Esophagus mucosa (tissue), 1 donor: ENCODE measurements at places on chromosomes 11 and 22. TPM values are rescaled to one million over a fixed set of nuclear protein-coding genes. Genes with fewer than 3 reads are reported as not detected.

DNA sequence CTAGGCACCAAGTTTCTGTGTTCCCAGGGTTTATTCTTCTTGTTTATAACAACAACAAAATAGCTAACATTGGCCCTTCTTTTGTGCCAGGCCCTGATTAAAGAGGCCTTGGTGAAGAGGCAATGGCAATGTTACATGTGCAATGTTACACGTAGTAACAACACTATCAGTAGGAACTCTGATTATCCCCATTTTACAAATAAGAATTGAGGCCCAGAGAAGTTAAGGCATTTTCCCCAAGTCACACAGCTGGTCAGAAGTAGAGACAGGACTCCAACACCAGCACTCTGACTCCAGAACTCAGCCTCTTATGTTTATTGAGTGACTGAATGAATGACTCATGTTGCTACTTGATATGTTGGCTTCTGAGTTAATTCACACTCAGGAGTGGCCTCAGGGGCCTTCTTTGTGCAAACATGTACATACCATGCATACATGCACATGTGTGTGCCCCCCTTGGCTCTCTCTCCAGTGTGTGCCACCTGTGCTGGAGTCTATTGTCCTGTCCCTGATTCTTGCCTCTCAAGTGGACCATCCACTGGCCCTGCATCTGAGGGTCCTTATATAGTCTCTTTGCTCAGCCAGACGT, 98.4 kb downstream of the TP53I11 start:
- no peak for ATAC-seq

DNA sequence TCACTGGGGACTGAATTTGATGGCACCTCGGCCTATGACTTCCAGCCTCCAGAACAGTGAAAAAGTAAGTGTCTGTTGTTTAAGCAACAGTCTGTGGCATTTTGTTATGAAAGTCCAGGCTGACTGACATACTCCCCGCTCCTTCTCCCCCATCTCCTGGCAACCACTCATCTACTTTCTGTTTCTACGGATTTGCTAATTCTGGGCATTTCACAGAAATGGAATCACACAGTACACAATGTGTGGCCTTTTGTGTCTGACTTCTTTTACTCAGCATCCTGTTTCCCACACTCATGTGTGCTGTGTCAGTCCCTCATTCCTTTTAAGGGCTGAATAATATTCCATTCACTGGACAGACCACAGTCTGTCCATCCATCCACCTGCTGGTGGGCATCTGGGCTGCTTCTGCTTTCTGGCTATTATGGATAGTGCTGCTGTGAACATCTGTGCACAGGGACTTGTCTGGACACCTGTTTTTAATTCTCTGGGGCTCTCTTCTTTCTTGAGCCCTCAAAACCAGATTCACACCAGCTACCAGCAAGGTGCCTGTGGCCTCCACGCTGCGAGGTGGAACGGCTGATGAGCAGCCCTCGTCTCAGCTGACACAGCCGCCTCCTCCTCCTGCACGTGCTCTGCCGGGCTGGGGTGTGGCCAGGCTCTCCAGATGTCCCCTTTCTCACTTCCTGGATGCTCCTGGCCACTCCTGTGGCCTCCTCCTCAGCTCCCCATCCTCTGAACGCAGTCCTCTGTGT, 333.1 kb downstream of the CTTN start:
- no peak for ATAC-seq

- ATAC-seq: no peak
Measured at GRCh38 chr11:22742157-22742613, 75.8 kb downstream of the GAS2 start.

DNA sequence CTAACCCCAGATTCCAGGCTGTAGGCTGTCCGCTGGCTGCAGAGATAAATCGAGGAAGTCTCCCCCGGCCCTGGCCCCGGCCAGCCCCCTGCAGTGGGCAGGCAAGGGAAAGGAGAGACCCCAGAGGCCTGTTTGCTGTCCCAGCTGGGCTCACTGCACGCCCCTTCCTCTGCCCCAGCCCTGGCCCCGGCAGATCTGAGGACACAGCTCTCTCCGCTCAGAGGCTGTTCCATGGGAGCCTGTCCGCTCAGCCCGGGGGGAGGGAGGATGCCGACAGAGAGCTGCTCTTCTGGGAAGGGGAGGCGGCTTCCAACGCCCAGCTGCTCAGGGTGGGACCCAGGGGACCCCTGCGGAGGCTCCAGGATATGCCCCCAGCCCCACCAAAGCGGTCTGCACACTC, 37.7 kb upstream of the H19 start:
- no peak for ATAC-seq

DNA sequence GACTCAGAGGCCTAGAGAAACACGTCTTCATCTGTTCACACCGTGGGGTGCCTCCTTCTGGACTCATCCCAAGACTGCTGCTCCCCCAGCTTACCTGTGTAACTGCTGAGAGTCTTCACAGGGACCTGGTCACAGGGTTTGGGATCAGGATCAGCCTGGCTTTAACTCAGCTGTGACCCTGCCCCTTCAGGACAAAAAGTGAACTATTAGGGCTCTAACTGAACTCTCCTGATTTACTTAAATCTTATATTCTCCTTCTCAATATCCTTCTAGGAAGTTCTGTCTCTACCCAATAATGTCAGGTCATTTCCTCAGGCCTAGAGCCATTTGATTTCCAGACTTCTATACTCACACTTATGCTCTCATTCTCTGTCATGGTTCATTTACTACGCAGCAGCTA, 108.4 kb downstream of the ZNF280B start:
- ATAC-seq: no peak

GRCh38 chr22:36344106-36344827, 43.5 kb downstream of the MYH9 start:
- ATAC-seq: peak; percentile 83

- ATAC-seq: no peak
Measured at GRCh38 chr11:134901955-134902918, 490.2 kb upstream of the B3GAT1 start.

- peak; percentile 67 for ATAC-seq
Measured at GRCh38 chr22:39388261-39389011, 11.1 kb upstream of the TAB1 start.

GRCh38 chr11:102307727-102308038, 9.6 kb upstream of the BIRC3 start:
- no peak for ATAC-seq

GRCh38 chr11:843086-843734, 558 bp downstream of the TSPAN4 start:
- ATAC-seq: no peak

DNA sequence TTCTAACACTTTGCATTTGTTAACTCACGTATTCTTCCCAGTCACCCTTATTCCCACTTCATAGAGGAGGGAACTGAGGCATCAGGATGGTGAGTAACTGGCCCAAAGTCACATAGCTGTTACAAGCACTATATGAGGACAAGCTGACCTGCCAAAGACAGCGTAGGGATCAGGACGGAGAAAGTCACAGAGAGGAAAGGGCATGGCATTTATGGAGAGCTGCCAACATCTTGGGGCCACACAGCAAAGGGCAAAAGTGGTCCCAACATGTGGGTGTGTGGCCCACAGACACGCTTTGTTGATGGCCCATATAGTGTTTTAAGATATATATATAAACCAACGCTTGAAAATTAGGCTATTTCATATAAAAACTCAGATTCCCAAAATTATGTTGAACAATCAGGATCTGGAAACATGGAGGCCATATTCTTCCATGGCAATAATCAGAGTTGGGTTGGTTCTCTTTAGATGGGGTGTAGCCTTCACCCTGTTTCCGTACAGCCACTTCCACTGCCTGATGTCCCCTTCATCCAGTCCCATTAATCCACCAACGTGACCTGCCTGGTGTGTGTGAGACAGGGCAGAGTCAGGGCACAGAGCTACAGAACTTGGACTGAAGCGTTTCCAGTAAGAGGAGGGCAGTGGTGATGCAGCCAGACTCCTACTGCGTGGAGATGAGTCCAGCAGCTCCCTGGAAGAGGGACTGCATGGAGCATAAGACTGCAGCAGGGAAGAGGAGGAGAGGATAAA, 39.9 kb upstream of the CD5 start:
- ATAC-seq: peak; percentile 3

GRCh38 chr22:19478045-19478900, 720 bp downstream of the UFD1 start:
- ATAC-seq: peak; percentile 4

DNA sequence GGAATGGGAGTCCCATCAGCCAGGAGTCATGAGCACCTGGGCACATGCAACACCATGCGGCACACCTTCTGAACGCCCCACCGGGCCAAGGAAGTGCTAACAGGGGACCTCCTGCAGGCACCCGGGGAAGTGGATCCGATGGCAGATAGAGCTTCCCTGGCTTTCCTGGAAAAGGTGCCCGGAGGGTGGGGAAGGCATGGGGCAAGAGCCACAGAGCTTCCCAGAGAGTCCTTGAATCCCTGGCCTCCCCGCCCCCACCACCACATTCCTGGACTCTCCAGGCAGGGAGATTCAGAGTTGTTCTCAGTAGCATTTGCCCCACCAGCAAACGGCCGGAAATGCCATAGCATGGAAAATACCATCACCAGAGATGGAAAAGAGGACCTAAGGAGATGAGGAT, 8.3 kb downstream of the TRIM29 start:
- ATAC-seq: no peak

The MRGPRX3 gene
- total RNA-seq: 1.9 TPM

The PIH1D2 gene
- 1.6 TPM for total RNA-seq

The LRP4 gene
- total RNA-seq: 2.5 TPM

The OR5A1 gene
- not detected for total RNA-seq

The MS4A6A gene
- total RNA-seq: 4.9 TPM

The CABP4 gene
- 0.24 TPM for total RNA-seq

The TUB gene
- total RNA-seq: 1.00 TPM

The PUS3 gene
- total RNA-seq: 5.3 TPM
